NCI-H1092 (cell line): ENCODE measurements at places on chromosomes 3 and 15.

DNA sequence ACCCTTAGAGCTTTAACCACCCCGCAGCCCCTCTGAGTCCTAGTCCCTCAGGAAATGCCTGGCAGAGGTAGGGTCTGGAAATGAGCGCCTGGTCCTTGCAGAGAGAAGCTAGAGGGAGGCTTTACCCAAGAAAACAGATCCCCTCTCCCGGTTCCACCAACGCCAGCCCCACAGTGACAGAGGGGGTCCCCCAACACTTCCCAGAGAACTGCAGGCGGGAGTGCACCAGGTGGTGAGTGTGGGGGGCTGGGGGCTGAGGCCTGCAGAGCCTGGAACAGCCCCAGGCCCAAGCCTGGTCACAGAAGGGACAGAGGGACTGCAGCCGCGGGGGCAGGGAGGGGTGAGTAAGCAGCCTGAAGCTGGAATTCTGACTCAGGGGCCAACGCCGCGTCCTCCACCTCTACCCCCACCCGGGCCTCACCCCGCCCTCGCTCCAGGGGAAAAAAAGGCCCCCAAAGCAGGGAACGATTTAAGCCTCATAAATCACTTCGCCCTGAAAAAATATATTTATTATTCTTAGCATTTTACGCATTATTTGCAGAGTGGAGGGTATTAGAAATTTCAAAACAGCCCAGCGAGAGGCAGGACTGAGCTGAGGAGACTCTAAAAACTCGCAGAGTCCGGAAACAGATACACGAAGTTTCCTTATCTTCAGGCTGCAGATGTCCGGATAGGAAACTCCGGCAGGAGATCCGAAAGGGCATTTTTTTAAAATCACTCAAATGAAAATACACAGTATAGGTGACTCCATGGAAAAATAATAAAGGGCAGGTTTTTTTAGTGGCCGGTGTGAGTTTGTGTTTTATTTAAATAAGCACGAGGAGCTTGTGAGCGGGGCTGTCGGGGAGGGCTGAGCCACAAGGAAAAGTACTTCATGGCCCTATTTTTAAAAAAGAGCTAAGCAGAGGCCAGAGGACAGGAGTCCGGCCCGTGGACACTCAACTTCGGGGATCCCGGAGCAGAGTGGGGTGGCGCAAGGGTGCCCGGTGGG, 10.0 kb downstream of the GATA2 start:
- DNase-seq, result no peak

- DNase-seq, result no peak
Observed at GRCh38 chr3:127746400-127747057, 73.8 kb downstream of the ABTB1 start.

GRCh38 chr15:62071711-62072308, 5.0 kb downstream of the C2CD4A start:
- no peak for DNase-seq

- DNase-seq, result no peak
Observed at GRCh38 chr15:78618064-78618463, 2.7 kb downstream of the CHRNA3 start.

DNA sequence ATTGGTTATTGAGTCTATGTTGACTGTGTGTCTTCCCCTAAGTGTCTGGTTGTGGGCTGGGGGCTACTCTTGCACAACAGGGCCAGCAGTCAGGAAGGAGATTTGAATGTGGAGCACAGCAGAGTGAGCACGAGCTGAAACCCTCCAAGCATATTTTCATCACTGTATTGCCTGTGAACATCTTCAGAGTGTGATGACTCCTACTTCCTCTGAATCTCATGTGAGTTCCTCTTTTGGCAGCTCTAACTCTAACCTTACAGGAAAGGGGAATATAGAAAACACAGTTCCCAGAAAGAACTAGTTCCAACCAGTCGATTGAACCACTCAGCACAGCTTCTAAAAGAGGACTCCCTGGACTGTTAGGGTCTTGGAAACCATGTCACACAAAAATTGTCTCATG, 211.6 kb downstream of the RAP2B start:
- no peak for DNase-seq

DNA sequence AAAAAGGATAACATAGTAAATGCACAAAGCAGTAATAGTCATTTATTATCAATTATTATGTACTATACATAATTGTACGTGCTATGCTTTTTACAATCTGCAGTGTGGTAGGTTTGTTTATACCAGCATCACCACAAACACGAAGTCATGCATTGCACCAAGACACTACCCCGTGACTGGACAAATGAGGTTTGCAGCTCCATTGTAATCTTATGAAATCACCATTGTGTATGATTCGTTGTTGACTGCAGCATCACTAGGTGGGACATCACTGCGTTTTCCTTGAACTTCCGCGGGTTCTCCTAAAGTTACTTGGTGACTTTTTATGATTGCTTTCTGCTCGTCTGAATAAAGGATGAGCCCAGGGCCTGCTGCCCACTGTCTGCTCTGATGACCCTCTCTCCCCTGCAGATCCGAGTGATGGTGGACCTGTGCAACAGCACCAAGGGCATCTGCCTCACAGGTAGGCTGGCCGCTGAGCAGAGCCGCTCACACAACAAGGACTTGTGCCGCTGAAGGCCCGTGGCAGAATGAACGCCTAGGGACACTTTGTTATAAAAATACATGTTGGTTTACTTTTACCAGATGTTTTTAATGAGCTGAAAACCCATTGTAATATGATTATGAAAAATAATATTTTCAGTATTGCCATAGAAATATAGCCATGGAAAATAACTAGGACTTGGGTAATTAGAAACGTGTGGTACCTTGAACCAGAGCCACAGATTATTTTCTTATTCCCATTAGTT, 35.8 kb downstream of the GLDN start:
- no peak for DNase-seq

DNA sequence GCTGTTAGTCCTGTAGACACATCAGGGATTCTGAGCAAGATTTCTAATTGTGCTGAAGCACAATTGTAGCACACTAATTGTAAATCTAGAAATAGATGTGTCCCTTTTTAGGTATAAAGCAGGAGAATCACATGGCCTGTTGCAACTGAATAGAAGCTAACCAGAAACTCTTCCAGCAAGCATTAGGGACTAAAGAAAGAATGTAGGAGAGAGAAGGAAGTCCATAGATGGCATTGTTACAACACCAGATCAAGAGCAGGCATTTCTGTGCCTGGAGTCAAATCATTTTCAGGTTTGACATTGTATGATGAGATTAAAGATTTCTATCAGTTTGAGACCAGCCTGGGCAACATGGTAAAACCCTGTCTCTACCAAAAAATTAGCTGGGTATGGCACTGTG, 27.4 kb downstream of the CALML4 start:
- DNase-seq, result no peak

GRCh38 chr3:99313485-99313884, 324.9 kb upstream of the COL8A1 start:
- DNase-seq, result no peak

DNA sequence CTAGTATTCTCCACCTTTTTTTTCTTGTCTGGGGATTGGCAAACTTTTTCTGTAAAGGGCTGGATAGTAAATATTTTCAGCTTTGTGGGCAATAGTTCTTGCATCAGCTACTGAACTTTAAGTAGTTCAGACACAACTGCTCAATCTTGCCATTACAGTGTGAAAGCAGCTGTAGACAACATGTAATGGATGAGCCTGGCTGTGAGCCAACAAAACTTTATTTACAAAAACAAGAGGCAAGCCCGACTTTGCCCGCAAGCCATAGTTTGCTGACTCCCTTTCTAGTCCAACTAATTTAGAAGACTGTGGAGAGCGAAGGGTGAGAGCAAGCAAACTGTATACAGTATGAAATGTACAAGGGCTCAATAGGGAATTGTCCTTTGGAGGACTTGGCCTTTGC, 6.2 kb downstream of the FRMD4B start:
- DNase-seq, result no peak

GRCh38 chr3:71466483-71466882, 117.0 kb downstream of the FOXP1 start:
- no peak for DNase-seq

- no peak for DNase-seq
Observed at GRCh38 chr15:66611257-66612053, 45.7 kb upstream of the LCTL start.

DNA sequence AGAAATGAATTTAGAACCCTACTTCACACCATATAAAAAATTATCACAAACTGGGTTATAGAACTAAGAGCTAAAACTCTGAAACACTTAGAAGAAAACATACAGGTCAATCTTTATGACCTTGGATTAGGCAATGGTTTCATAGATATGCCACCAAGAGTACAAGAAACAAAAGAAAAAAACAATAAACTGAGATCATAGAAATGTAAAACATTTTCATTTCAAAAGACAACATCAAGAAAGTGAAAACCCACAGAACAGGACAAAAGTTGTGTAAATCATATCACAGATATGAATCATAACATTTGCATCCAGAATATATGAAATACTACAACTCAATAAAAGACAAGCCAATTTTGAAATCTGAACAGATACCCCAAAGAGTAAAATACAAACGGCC, 72.4 kb downstream of the TBL1XR1 start:
- DNase-seq, result no peak

GRCh38 chr15:45110256-45110820, 3.6 kb downstream of the DUOX2 start:
- DNase-seq, result no peak

DNA sequence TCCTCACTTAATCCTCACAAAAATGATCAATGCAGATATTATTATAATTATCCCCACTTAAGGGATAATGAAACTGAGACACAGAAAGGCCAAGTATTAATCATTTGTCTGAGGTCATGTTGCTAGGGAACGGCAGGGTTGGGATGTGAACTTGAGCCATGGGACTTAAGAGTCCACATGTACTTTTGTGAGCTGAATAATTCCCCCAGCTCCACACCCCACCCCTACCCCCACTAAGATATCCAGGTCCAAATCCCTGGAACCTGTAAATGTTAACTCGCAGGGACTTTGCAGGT, 290.5 kb upstream of the GADL1 start:
- DNase-seq, result no peak

GRCh38 chr3:182357928-182358327, 435.4 kb upstream of the ATP11B start:
- DNase-seq, result no peak
